ENCODE measurements at places on chromosomes 7 and 10. TPM values are rescaled to one million over a fixed set of nuclear protein-coding genes. Genes with fewer than 3 reads are reported as not detected.

Gene XRCC2
- not detected for polyA plus RNA-seq

Gene EIF3A
- polyA plus RNA-seq = 30.5 TPM

Gene EVX1
- polyA plus RNA-seq = not detected

Gene PANK1
- polyA plus RNA-seq = not detected

Gene TCERG1L
- not detected for polyA plus RNA-seq

Gene ABCB1
- polyA plus RNA-seq = 14.7 TPM

Gene SH2D4B
- not detected for polyA plus RNA-seq

Gene ORC5
- polyA plus RNA-seq = 19.4 TPM
